ENCODE measurements at places on chromosomes 2 and 18.

DNA sequence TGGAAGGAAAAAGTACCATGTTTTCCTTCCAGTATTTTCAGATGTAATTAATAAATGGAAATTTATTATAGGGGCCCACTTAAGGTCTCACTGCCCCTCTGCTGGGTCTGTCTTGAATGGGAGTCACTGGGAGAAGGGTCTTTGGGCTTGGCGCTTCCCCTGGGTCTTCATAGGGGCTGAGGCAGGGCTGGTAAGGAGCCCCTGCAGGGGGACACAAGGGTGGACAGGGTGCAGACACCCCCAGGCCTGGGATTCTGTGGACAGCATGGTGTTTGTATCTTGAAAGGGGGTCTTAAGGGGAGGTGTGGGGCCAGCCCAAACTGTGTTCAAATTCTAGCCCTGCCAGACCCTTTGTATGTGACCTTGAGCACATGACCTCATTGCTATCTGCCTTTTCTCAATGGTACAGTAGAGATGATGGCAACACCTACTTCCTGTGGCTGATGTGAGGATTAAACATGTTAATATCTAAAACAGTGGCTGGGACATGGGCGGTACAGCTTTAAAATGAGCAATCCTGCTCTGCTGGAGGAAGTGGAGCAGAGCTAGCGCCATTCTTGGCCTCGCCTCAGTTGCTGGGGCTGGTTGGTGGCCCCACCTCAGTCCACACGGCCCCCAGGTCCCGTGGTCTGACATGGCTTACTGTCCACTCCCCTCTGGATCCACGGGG is 71.6 kb downstream of the GNAL start:
- peaks cover 9% of the 10 kb centered on the region for H3K27me3 ChIP-seq
- H3K27ac ChIP-seq, result no peak overlapping the region
- H3K36me3 ChIP-seq, result no peaks in the 10 kb centered on the region
- H3K4me3 ChIP-seq, result no peak overlapping the region
- no peaks in the 10 kb centered on the region for H3K4me1 ChIP-seq
- no peak for DNase-seq

DNA sequence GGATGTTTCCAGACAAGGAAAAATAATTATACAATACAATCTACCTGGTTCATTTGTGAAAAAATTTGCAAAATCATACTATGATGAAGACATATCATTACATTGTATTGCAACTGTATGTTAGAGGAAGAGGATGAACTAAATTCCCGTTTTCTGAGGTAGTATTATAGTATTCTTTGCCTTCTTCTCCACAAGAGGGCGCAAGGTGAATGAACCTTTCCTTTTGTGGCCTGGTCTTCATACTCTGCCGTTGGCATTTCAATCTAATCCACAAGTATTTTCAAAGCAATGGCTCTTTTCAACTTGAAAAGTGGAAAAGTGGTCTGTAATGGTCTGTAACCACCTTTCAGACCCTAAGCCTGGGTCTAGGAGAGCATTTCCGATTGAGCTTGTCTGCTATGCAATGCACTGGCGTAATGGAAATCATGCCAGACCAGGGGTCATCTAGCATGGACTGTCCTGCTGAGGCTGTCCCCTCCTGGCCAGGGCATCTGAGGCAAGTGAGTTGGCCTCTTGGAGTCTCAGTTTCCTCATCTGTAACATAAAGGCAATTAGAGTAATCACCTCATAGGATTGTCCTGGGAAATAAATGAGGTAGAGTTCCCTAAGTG is 30.8 kb upstream of the ZNF396 start:
- peaks cover 44% of the 10 kb centered on the region for H3K4me1 ChIP-seq
- no peaks in the 10 kb centered on the region for H3K36me3 ChIP-seq
- H3K27me3 ChIP-seq, result no peaks in the 10 kb centered on the region

DNA sequence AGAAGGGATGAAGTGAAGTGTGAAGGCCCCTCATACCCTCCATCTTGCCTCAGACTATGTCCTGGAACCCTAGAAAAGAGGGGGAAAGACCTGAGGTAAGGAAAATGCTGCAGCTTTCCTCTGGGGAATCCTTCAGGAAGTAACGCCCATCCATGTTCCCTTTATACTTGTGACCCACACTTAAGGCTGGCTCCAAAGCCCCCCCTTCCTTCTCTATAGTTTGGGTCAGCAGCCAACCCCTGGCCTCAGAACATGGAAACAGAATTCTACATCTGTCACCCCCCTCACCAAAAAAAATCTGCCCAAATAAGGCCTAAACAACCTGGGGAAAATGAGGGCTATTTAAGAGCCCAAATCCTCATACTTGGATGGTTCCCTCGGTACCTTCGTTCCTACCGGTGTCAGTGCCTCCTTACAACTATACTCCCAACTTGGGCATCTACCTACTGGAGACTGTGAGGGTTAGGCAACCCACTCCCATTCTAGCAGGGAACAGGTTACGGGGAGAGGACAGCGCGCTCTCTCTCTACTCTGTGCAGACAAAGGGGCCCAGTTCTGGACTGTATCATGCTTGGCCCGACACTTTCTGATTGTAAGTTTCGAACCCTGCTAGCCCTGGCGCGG is 689 bp downstream of the OST4 start:
- DNase-seq, result no peak
- peaks cover 41% of the 10 kb centered on the region for H3K36me3 ChIP-seq
- H3K27me3 ChIP-seq, result no peaks in the 10 kb centered on the region
- H3K27ac ChIP-seq, result peak overlapping the region; percentile 90
- peaks cover 62% of the 10 kb centered on the region for H3K4me1 ChIP-seq

GRCh38 chr2:26279886-26280285 is 35.1 kb downstream of the HADHB start:
- H3K4me1 ChIP-seq, result no peaks in the 10 kb centered on the region
- H3K36me3 ChIP-seq, result peaks cover 84% of the 10 kb centered on the region
- no peak overlapping the region for H3K4me3 ChIP-seq
- H3K27ac ChIP-seq, result no peak overlapping the region
- DNase-seq, result no peak
- H3K27me3 ChIP-seq, result no peaks in the 10 kb centered on the region

GRCh38 chr18:40921845-40922629 is 1033.0 kb upstream of the PIK3C3 start:
- no peak overlapping the region for H3K4me3 ChIP-seq
- no peak for DNase-seq
- H3K27me3 ChIP-seq, result no peaks in the 10 kb centered on the region
- no peaks in the 10 kb centered on the region for H3K36me3 ChIP-seq
- H3K4me1 ChIP-seq, result no peaks in the 10 kb centered on the region
- no peak overlapping the region for H3K27ac ChIP-seq

GRCh38 chr2:210660-211059 is 53.2 kb downstream of the SH3YL1 start:
- H3K4me1 ChIP-seq, result no peaks in the 10 kb centered on the region
- H3K27me3 ChIP-seq, result peaks cover 11% of the 10 kb centered on the region
- no peak overlapping the region for H3K27ac ChIP-seq
- DNase-seq, result no peak

- peaks cover 13% of the 10 kb centered on the region for H3K27me3 ChIP-seq
- H3K36me3 ChIP-seq, result no peaks in the 10 kb centered on the region
- no peak overlapping the region for H3K4me3 ChIP-seq
- DNase-seq, result no peak
These were observed 105.0 kb upstream of the ALK start for GRCh38 chr2:30026091-30027055.

- peaks cover 50% of the 10 kb centered on the region for H3K36me3 ChIP-seq
- H3K4me3 ChIP-seq, result no peak overlapping the region
- no peak overlapping the region for H3K27ac ChIP-seq
- no peak for DNase-seq
These were observed 10.2 kb downstream of the TPGS2 start for GRCh38 chr18:36818652-36819051.

DNA sequence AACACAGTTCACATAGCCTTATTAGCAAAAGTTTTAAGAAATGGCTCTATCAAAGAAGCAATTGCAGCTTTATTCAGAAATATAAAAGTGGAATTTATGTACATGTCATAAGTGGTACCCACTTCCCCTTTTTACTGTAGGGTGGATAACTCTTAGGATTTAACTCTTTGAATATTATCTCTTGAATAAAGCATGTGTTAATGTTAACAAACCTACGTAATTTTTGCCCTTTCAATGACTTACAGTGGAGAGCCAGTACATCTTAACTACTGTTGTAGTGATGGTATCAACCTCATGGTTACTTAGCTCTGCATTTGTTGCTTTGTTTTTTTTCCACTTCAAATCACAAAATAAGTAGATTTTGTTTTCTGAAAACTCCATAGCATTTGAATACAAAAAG is 8.8 kb downstream of the NABP1 start:
- peak overlapping the region; percentile 46 for H3K27ac ChIP-seq
- peaks cover 47% of the 10 kb centered on the region for H3K4me1 ChIP-seq
- peaks cover 64% of the 10 kb centered on the region for H3K36me3 ChIP-seq

- no peak for DNase-seq
- peaks cover 46% of the 10 kb centered on the region for H3K27me3 ChIP-seq
- H3K27ac ChIP-seq, result no peak overlapping the region
- no peaks in the 10 kb centered on the region for H3K4me1 ChIP-seq
- no peaks in the 10 kb centered on the region for H3K36me3 ChIP-seq
These were observed 7.3 kb downstream of the GATA6 start for GRCh38 chr18:22176420-22177326.

DNA sequence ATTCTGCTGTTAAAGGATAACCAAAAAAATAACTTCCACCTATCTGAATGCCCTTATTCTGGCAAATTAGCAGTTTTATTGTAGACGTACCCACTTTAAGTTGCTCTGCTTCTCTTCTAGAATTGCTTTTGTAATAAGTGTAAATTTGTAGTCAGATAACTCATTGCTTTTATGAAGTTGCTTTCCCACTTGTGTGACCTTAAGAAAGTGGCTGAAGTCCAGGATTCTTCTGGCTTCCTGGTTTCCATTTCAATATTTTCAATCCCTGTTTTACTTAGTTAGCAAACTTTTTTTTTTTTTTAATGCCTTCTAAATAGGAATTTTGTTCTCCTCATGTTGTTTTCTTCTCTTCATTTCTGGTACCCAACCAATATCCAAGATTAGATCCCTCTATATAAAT is 59.8 kb downstream of the GLS start:
- H3K27ac ChIP-seq, result no peak overlapping the region
- H3K36me3 ChIP-seq, result peaks cover 13% of the 10 kb centered on the region
- no peak overlapping the region for H3K4me3 ChIP-seq
- DNase-seq, result no peak
- peaks cover 7% of the 10 kb centered on the region for H3K4me1 ChIP-seq
- H3K27me3 ChIP-seq, result no peaks in the 10 kb centered on the region
